ENCODE measurements at places on chromosomes 1 and 21.

DNA sequence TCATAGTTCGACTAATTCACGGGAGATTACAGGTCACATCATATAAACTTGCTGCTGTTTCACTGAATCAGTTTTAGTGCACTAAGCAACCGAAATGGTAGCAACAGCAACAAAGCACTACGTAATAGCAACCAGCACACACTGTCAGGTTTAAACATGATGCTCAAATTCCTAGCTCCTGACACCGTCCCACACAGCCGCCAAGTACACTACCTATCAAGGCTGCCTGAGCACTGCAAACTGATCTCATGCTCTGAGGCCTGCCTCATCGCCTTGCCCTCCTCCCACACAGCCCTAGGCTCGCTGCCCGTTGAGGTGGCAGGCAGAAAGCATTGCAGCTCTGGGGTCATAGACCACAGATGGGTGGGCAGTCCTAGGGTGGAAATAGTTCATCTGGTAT lies 12.4 kb downstream of the LAMC2 start:
- DNase-seq, result no peak

GRCh38 chr1:47225430-47226100 lies 6.5 kb downstream of the TAL1 start:
- no peak for DNase-seq

- DNase-seq, result no peak
Measured at GRCh38 chr1:9362488-9362887, 69.8 kb downstream of the SPSB1 start.

DNA sequence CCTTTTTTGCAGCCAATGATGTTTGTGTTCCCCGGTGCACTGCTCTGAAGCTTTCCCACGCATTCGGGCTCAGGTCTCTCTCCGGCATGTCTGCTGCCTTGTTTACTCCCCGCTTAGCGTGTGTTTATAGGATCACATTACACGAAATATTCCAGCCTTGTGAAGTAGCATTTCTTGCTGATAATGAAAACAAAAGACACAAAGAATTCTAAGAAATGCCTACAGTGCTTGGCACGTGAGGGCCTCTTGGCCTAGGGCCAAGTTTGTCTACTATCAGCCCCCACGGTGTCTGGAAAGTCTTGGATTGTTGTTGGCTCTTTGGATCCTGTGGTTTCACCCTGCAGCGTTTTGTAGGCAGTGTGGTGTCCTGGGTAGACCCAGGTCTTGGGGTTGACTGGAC lies 11.2 kb upstream of the GSTM4 start:
- no peak for DNase-seq

DNA sequence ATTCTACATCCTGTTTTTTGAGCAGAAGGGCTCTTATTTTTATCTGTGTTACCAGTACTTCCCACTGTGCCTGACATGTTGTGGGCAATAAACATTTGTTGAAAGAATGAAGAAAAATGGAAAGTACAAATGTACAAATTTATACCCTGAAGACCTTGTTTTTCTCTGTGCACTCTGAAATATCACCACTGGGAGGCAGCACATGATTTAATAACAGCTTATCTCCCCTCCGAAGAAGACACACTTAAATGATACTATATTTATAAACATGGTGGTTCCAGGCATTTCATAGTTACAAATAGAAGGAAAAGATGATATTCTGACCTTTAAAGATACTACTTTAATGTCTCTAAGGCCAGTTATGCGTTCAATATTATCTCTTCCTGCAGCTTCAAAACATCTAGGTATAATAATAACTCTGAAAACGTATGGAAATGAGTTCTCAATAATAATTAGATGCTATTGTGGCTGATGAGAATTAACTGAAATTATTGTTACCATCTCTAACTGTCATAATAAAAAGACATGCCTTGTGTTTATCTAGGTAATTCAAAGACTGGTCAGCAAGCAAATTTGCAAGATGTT lies 12.8 kb downstream of the DYNLT5 start:
- DNase-seq, result peak; percentile 70

- no peak for DNase-seq
Measured at GRCh38 chr1:167288390-167289074, 67.8 kb downstream of the POU2F1 start.
